ENCODE measurements at places on chromosomes 7 and 10.
A peak's percentile ranks its signal among the peaks of the same experiment; 100 is the strongest.

GRCh38 chr7:150368884-150369747 lies 494 bp downstream of the REPIN1 start:
- peak; percentile 77 for DNase-seq

GRCh38 chr7:31763548-31763947 lies 76.5 kb downstream of the PPP1R17 start:
- no peak for DNase-seq

DNA sequence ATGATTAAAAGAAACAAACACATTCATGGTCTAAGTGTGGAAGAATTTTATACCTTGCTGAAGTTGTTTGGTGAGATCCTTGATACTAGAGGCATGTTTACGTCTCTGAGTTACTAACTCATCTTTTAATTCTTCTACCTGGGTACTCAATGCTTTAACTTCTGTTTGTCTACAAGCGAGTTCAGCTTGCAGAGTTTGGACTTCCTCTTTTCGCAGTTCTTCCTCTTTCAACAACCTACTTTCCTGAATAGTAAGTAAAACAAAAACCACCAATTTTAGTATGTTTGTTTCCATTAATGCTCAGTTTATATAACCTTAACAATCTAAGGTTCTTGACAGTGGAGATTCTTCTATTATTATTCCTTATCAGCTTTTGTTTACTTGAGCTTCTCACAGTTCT lies 42.9 kb downstream of the CCDC186 start:
- DNase-seq = no peak

DNA sequence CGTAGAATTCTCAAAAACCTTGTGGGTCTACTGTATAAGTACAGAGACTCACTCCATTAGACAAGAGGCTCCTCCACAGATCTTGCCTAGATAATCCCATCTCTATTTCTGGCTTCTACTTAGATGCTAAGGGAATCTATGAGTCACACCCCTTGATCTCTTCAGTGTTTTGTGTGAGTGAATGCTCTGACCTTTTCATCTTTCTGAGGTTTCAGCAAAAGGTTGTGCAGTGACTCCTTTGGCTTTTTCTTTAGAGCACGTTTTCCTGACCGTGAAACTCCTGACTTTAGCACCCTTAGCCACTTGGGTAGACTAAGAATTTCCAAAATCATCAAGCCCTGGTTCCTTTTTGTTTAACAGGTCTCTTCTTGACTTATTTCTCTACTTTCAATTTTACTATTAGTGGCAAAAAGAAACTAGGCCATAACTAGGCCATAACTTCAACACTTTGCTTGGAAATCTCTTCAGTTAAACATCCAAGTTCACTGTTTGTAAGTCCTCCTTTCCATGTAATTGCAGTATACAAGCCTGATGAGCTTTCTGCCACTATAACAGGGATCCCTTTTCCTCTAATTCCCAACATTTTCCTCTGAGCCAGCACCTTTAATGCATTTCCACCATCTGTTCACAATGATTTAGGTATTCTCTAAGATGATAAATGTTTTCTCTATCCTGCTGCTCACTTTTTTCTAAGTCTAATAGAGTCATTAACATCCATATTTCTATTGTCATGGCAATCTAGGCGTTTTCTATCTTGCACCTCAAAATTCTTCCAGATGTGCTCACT lies 19.4 kb downstream of the COPG2 start:
- DNase-seq = no peak

DNA sequence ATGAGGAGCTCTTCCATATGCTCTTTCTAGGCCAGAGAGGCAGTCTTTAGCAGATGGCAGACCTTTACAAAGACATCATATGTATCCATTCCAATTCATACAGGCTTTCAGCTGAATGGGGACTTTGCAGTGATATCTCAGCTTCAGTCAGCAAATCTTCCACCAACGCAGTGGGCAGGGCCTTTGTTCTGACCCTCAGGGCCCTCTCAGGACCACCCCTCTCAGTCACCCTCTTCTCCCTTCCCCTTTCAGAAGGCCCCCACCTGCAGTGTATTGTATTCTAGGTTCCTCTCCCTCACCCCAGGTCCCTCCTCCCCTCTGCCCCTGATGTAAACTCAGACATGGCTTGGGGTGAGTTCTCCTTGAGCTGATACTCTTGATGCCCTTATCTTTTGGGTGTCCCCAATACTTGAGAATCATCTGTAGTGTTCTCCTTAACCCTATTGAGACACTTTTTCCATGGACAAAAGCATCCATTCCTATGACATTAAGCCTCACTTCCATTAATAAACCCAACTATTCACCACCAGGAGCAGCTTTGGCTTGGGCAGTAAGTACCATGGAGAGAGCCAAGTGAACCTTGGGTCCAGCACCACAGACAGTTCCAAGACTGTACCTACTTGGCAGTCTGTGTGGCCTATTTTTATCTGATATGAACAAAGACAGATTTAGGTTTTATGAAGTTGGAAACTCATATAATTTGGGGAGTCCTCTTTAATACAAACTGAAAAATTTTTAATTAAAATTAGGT lies 62.7 kb downstream of the ADCYAP1R1 start:
- no peak for DNase-seq

- no peak for DNase-seq
Measured at GRCh38 chr10:59830601-59831259, 75.6 kb downstream of the CCDC6 start.
